ENCODE measurements at places on chromosomes 6 and 20.

GRCh38 chr6:134145786-134146185 lies 93.4 kb upstream of the SLC2A12 start:
- DNase-seq = no peak

GRCh38 chr6:151690303-151690702 lies 117.2 kb upstream of the ESR1 start:
- no peak for DNase-seq

GRCh38 chr6:126204598-126204997 lies 135.3 kb upstream of the CENPW start:
- DNase-seq = no peak

DNA sequence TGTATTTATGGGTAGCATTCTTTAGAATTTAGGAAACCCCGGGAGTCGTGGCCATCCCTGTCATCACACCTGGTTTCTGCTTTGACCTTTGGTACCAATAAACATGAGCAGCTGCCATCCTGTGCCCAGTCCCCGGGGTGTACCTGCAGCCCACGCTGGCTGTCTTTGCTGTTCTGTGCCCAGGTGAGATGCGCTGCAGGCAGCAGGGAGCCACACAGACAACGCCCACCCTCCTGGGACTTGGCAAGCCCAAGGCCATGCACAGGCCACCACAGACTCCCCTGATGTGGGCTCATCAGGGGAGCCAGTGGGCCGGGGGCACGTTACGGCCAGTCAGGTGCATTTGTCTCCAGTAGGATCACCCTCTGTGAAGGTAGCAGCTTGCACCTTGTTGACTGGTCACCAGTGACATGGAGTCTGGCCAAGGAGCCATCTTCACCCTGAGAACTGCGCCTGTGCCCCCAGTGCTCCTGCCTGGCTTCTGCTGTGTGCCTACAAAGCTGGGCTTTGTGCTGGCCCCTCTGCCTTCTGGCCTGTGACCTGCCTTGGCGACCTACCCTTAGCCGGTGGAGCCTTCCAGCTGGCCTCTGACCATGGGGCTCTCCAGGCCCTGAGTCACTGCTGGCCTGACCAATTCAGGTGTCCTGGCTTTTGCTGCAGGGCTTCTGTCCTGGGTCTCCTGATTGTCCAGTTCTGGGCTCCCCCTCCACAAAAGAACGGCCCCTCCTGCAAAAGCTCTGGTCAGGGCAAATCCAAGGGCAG lies 14.2 kb upstream of the UNC93A start:
- no peak for DNase-seq

DNA sequence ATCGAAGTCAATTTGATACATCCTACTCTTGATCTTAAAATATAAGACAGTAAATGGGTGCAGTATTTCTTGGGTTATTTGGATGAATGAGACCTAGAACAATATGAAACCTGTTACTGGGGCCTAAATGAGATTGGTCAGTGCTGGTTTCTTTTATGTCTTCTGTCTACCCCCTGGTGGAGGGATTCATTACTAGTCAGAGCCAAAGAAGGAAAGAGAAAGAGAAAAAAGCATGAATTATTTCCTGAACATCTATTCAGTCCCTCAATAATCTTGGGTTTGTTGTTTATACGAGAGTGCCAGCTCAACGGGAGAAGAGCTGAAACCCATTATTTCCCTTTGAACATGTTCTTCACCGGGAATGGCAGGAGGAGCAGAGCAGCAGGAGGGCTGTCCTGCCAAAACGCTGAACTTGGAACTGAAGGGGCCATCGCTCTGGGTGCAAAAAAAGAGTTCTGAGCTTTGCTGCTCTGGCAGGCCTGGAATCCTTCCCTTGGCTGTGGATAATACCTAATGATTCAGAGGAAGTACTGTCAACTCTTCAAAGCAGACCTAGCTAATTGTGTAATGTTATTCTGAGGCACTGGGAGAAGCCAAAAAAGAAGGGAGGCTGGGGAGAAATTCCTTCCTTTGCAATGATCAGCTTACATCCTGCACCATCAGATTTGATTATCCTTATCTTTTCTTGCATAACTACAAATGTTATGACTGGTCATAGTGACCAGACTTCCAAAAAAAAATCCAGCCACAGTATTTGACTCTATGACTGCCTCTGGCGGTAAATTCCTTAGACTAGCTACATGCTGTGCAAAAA lies 72.0 kb downstream of the BLOC1S5 start:
- peak; percentile 71 for DNase-seq

- DNase-seq = no peak
Measured at GRCh38 chr6:116221067-116221466, 32.8 kb downstream of the TSPYL4 start.

GRCh38 chr6:126117251-126117650 lies 130.9 kb downstream of the TRMT11 start:
- DNase-seq = no peak

GRCh38 chr6:133306931-133307330 lies 65.8 kb downstream of the EYA4 start:
- no peak for DNase-seq

DNA sequence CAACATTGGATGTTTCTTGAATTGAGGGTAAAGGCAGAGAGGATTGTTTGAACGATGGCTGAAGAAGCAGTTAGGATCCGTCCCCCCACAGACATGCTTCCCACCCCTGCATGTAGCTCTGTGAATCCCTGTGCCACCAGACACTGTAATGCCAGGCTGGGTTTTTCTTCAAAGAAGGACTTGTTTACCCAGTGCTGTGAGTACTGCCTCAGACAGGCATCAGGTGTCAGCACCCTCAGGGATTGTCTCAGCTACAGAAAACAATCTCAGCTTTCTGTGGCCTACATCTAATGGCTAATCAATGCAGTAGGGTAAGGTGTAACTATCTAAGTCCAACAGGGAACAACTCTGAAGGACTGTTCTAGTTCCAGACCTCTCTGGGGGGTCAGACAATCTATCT lies 853.0 kb upstream of the EPHA7 start:
- DNase-seq = no peak

- DNase-seq = no peak
Measured at GRCh38 chr20:24667689-24668383, 198.4 kb downstream of the SYNDIG1 start.

DNA sequence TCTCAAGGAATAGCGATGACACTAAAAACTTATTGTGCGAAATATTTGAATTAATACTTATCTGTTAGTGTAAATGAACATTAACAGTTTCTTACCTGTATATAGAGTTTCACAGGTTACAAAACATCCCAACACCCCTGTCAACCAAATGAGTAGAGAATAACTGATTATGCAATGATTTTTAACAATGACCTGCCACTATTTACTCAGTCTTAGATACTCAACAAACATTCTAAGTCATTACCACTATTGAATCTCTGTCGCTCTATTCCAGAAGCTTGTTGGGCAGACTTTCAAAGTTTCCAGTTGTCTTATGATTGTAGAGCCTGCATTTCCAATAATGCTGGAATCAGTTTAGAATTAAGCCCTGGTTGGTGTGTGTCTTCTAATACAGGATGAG lies 85.5 kb downstream of the RNF182 start:
- DNase-seq = no peak

GRCh38 chr6:7762760-7763159 lies 36.9 kb downstream of the BMP6 start:
- DNase-seq = no peak

DNA sequence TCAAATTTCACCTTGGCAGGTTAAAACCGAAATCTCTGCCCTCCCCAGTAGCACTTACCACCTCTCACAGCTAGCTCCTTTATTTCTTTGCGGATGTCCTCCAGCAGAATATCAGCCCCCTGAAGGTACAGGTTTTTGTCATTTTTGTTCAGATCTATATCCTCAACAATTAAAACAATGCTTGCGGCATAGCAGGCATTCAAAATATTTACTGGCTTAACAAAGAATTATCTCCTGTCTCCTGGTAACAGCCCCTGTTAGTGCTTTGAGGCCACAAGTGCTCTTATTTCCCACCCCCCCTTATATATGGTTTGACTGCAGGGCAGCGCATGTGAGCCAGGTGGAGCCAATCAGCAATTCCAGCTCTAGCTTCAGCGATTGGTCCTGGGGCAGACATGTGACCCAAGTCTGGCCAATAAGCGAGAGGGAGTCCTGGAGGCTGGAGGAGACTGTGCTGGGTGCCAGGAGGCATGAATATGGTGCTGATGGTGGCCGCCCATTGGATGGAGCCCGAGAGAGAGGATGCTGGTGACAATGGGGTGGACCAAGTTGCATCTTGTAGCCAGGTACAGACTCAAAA lies 21.0 kb downstream of the SULF2 start:
- DNase-seq = no peak

Measured in HuH-7 (cell line).